SK-MEL-5 (cell line): ENCODE measurements at places on chromosomes 16 and 17. TPM values are rescaled to one million over a fixed set of nuclear protein-coding genes. Genes with fewer than 3 reads are reported as not detected.

DNA sequence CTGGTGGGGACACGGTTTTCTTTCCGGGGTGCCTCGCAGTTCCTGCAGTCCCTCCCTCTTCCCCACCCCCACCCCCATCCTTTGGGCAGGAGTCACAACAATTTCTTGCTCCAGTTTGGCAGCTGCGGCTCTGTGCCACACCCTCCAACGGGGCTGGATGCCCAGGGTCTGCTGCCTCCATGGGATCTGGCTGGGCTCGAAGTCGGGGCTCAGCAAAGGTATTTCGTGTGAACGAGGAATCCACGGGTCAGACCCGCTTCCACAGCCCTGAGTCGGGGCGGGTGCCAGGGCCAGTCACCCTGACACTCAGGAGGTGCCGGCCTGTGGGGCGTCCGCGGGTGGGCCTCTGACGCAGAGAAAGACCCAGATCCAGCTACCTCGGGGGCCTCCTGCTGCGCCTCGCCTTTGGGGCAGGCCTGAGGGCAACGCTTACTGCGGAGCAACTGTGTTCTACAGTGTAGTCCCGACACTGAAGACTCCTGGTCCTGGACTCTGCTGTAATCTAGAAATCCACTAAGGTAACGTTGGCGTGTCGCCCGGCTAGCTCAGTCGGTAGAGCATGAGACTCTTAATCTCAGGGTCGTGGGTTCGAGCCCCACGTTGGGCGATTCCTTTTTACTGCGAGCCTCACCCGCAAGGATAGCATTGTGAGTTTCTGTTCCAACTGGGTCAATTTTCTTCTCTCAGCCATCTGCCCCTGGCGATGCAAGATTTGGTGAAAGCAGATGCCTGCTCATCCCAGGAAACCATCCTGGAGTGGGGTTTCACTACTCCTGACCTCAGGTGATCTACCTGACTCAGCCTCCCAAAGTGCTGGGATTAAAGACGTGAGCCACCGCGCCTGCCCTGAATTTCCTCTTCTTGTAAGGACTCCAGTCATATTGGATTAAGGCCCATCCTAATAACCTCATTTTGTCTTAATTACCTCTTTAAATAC, 12.6 kb upstream of the OR1F1 start:
- DNase-seq: peak; percentile 84

DNA sequence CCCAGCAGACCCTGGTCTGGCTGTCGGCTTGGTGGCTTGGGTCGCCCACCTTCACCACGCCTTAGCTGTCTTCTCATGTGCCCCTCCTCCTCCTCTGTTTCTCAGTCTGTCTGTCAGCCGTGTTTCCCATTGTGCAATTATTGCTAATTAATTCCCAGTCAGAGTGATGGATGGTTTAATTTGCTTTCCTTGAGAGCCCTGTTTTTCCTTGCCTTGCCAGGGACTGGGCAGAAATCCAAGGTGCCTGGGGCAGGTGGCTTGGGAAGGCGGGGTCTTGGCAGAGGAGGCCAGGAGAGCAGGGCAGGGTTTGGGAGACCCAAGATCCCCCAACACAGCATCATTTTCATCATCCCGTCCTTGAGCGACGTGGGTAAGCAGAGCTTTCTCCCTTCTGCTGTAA, 21.3 kb downstream of the NECAB2 start:
- DNase-seq: no peak

DNA sequence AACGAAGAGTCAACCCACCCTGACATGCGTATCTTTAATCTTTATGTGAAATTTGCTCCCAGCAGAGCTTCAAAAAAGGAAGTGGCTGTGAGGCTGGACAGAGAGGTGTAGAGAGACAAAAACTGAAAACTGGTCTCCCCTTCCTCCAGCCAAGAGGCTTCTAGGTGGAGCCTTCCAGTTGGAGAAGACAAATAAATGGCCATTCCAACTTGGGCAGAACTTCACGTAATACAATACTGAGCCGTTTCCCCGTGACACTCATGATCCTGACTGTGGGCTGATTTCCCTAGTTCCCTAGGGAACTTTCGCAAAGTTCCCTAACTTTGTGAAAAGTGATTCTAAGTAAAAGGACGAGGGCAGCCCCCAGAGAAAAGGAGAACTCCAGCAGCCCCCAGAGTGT, 78.8 kb downstream of the ZFHX3 start:
- DNase-seq: no peak

DNA sequence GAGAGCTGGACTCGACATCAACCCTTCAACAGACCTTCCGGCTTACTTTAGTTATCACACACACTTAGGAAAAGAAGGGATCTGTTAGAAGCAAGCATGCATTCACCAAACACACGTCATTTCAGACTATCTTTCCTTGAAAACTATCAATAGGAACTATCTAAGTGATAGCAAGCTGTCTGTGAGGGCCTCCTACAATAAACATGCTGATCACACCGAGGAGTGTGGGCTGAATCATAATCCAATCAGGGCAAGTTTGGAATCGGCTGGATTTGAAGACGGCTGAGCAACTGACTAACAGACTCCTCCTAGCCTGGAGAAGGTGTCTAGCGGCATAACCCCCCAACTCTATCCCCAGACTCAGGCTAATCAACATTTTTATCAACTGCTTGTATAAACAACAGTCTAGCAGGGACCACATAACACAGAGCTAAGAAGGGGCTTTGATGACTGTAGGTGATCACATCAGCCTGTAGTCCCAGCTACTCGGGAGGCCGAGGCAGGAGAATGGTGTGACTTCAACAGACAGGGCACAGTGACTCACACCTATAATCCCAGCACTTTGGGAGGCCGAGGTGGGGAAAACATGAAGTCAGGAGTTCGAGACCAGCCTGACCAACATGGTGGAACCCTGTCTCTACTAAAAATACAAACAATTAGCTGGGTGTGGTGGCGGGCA, 14.1 kb downstream of the NXN start:
- DNase-seq: no peak

GRCh38 chr17:63282455-63282854, 163.7 kb downstream of the CYB561 start:
- no peak for DNase-seq

- DNase-seq: no peak
Measured at GRCh38 chr16:75236736-75237397, 14.6 kb downstream of the BCAR1 start.

DNA sequence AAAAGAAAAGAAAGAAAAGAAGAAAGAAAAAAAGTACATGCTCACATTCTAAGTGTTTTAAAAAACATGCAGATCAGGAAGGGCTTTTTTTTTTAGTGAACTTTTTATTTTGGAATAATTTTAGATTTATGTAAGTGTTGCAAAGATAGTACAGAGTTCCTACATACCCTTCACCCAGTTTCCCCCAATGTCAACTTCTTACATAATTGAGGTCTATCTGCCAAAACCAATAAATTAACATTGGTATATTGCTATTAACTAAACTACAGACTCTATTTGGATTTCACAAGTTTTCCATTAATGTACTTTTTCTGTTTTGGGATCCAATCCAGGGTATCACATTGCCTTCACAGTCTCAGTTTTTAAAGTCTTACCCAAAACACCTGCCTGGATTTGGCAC, 81.7 kb downstream of the SKAP1 start:
- DNase-seq: no peak

- no peak for DNase-seq
Measured at GRCh38 chr17:15289285-15290183, 24.4 kb upstream of the PMP22 start.

- DNase-seq: no peak
Measured at GRCh38 chr16:85003076-85003475, 8.3 kb downstream of the ZDHHC7 start.

DNA sequence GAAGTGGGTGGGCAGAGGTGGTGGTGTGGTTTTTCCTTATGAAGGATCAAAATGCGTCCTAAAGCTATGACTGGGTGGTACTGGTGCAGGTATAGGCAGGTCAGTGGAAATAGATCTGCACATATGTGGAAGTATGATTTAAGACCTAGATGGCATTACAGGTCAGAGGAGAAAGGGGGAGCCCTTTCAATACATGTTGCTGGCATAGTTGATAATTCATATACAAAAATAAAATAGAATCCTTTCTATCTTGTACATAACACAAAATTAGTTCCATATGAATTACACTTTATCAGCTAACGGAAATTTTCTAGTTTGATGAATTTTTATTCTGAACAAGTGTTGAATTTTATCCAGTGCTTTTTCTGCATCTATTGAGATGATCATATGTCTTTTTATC, 20.8 kb upstream of the PIK3R5 start:
- no peak for DNase-seq

- DNase-seq: peak; percentile 55
Measured at GRCh38 chr16:2022723-2023091, 3.1 kb downstream of the NPW start.

GRCh38 chr16:46788891-46789474, 40.8 kb upstream of the MYLK3 start:
- no peak for DNase-seq

Gene KIF18B
- 2.0 and 2.5 TPM in 2 replicates for total RNA-seq

Gene SLC13A5
- not detected in 2 replicates for total RNA-seq

Gene HASPIN
- total RNA-seq: 9.0 and 9.3 TPM in 2 replicates

Gene ABCC6
- 0.24 TPM in 1 of 2 replicates, not detected in the other for total RNA-seq
